Activated naive CD8-positive, alpha-beta T cell treated with anti-CD3 and anti-CD28 coated beads, Interleukin-2, amount 50 U/mL, for 16 hours (primary cell): ENCODE measurements at places on chromosomes 4 and X.

- no peak for DNase-seq
These were observed 59.4 kb upstream of the FBXW7 start for GRCh38 chr4:152594978-152595925.

- DNase-seq = no peak
These were observed 552.6 kb upstream of the INTU start for GRCh38 chr4:127080141-127080540.

DNA sequence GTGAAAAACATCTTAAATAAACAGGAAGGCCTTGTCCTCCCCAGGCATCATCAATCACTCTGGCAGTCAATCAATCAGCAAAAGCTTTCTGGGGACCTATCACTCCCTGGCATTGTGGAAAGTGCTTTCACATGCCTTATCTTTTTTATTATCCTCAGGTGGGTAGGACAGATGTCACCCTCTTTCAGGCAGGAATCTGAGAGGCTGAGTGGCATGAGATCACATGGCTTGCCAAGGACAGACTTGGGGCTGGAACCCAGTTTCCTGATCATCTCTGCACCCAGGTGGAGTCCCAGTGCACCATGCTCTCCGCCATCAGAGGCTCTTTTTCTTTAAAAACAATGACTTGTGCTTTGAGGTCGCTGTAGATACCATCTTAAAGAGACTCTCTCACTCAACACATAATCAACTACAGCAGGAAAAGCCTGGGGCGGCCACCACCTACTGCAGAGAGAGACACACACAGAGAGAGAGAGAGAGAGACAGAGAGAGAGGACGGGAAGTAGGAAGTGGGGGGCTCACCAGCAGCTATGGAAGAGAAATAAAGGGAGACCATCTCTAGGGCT lies 282.7 kb downstream of the PTTG2 start:
- DNase-seq = no peak

GRCh38 chr4:74757136-74757535 lies 37.2 kb downstream of the BTC start:
- no peak for DNase-seq

DNA sequence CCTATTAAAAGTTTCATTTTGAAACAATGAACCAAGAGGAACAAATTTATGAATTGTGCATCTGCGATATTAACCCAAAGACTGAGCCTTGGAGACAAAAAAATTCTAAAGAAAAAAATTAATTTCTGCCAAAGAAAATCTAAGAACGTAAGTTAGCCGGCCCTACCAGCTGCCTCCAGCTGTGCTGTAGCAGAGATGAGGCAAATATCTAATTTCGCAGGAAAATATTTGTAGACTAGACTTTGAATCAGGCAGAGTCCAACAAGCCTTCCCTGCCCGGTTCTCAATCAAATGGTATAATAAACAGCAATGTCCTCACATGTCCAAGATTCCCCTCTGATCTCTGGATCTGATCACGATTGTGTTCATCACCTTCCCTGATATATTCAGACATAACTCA lies 21.2 kb upstream of the SMIM20 start:
- DNase-seq = no peak

- DNase-seq = no peak
These were observed 27.3 kb upstream of the CT83 start for GRCh38 chrX:116490104-116490503.

DNA sequence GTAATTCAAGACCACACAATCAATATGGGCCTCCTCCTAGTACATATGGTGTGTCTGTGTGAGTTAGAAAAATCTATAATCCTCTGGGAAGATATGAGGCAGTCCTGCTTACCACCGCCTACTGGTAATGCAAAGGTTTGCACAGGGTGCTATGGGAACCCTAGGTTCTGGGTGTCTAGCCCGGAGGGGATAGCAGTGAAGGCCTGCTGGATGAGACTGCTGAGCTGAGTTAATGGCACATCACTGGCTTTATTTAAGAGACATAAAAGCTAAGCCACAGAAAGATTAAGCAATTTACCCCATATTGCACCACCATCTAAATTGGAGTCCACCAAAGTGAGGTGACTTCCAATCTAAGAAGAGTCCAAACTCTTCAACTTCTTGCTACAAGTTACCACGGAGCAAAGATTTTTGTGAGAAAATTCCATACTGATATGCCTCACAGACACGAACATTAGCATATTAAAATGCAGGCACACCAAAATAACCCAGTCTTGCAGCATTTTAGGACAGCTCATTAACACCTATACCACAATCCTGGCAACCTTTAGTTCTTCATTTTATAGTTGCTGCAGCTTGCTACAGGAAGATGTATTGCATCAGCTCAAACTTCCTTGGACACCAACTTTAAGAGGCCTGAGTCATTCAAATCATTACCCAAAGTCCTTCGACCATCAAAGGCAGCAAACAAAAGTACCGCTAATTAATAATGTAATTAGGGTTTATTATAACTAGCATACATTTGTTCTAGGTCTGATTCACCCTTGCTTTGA lies 13.7 kb downstream of the DGKK start:
- no peak for DNase-seq

- no peak for DNase-seq
These were observed 6.6 kb downstream of the ETDC start for GRCh38 chrX:135315864-135316263.

DNA sequence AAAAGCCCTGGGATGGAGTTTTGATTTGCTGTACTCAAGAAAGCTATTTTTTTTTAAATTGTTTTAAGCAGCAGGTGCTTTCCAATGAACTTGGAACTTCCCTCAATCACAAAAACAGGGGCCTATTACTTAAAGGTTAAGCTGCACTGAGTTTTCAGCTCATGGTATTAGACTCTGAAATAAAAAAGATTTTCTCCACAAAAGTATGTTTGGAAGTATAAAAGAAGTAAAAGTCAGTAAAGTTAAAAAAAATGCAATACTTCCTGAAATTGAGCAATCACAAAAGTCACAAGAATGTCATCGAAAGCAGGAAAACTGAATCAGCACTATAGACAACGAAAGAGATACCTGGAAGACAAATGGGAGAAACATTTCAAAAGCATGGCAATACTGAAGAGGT lies 38.9 kb upstream of the PLAC8 start:
- no peak for DNase-seq

GRCh38 chrX:150163221-150163930 lies 199.7 kb upstream of the MAMLD1 start:
- no peak for DNase-seq

- no peak for DNase-seq
These were observed 96.7 kb downstream of the SRPX start for GRCh38 chrX:38124000-38124399.

GRCh38 chrX:871626-872025 lies 241.0 kb downstream of the SHOX start:
- DNase-seq = no peak

DNA sequence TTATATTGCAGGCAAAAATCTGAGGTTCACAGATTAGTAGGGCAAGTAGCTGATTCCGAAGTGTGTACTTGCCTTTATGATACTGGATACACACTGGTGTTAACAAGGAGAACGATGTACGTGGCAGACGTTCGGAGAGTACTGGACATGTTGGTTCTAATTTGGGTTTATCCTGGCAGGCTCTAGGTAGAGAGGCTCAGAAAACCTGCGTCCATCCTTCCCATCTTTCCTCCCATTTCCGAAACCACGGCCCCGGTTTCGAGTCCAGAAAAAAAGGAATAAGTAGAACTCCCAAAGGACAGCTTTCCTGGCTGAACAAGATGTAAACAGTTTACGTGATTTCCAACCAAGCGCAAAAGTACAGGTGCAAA lies 351 bp upstream of the SLC30A9 start:
- no peak for DNase-seq

- DNase-seq = no peak
These were observed 51.2 kb downstream of the TBL1X start for GRCh38 chrX:9515973-9516538.

- no peak for DNase-seq
These were observed 129.2 kb upstream of the MSX1 start for GRCh38 chr4:4730249-4730648.

GRCh38 chr4:24589448-24589847 lies 5.1 kb upstream of the DHX15 start:
- no peak for DNase-seq

- no peak for DNase-seq
These were observed 67.2 kb upstream of the BRWD3 start for GRCh38 chrX:80876877-80877276.

DNA sequence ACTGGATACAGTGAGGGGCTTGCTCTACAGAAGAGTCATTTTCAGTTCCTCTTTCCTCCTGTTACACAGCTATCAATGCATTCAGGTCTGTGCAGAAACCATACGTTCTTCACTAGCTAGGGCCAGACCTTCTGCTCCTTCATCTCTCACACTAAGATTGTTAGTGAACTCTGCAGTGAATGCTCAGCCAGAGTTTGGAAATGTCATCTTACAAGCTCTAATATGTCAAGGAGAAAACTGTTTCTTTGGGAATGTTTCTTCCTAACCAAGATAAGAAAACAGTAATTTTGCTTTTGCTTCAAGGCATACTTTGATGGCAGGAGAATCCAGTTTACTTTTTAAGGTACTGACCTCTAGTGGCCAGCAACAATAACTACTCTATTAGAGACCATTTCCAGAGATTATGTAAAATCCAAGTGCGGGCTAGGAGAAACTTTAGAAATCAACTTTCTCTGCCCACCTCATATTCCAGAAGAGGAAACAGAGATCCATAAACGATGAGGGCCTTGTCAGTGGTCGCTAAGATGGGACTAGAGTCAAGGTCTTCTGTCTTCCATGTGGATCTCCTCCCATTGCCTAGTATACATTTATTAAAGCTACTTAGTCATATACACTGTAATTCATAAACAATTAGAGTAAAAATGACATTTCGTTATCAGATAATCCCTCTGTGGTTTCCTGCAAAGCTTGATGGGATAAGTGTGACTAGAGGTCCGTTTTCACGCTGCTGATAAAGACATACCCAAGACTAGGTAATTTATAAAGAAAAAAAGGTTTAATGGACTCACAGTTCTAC lies 12.1 kb upstream of the CC2D2A start:
- no peak for DNase-seq

- no peak for DNase-seq
These were observed 736.7 kb upstream of the INTU start for GRCh38 chr4:126895988-126896570.
